Stomach (tissue), 19 donors: ENCODE measurements at places on chromosomes 11 and 22.

- no peak for DNase-seq
Measured at GRCh38 chr11:72735495-72736027, 16.6 kb downstream of the ARAP1 start.

DNA sequence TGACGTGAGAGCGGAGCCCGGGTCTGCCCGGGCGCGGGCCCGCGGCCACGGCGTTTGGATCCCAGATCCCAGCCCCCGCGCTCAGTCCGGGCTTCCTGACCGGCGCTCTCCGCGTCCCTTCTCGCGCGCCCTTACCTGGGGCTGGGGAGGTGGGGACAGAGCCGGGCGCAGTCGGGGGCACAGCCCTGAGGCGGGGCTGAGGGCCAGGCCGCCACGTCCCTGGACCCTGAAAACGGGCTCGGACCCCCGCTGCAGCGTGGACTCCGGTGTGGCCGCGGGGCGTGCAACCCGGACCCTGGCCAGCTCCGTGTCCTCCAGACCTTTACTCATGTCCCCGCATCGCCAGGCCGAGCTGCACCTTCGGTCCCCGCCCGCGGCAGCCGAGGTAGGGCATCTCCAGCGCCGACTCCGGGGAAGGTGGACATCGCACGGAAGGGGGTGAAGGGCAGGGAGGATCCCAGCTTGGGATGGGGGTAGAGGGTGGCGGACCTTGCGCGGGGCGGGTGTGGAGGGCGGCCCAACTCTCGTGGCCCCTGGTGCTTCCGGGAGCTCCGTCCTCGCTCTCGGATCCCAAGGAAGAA is 9.9 kb upstream of the AIFM3 start:
- DNase-seq: peak; percentile 30

GRCh38 chr11:34929794-34930763 is 13.7 kb downstream of the PDHX start:
- DNase-seq: peak; percentile 78

GRCh38 chr11:35629914-35630313 is 11.7 kb downstream of the FJX1 start:
- DNase-seq: no peak

GRCh38 chr11:130555251-130555841 is 106.9 kb downstream of the ADAMTS15 start:
- no peak for DNase-seq
